ENCODE measurements at places on chromosomes 16 and 17.

GRCh38 chr17:77873500-77874302, 84.8 kb upstream of the TNRC6C start:
- DNase-seq, result no peak

- DNase-seq, result no peak
These were observed 6.4 kb downstream of the PDK2 start for GRCh38 chr17:50101346-50102163.

DNA sequence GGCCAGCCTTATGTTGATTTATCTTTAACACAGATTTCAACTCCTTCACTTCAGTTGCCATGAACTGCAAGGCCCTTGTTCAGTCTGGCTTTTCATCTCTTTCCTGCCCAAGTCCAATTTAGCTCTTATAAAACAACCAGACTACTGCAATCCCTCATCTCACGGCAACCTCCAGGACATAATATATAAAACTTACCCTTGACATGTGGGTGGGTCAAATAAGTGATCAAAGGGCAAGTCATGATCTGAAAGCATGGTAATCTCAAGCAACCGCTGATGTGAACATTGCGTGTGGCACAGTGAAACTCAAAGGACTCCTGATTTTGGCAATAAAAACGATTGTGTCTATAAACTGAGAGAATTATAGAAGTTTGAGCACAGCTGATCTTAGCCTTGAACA, 364.6 kb downstream of the CDH13 start:
- no peak for DNase-seq

- no peak for DNase-seq
These were observed 8.2 kb upstream of the CIAO3 start for GRCh38 chr16:749010-749409.

DNA sequence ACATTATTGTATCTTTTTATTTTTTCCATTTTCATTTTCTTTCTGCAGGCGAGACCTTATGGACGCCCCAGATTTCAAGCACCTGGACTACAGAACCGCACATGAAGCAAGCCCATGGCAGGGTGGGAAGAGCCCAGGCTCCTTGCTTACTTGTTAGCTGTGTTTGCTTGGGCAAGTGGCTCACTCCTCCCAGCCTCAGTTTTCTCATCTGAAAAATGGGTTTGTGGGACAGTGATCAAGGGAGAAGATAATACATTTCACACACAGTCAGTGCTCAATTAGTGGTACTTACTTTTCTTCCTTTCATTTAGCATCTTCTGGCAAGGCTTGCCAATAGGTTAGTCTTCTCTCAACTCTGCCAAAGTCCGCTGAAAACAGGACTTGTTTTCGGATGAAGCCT, 117.5 kb downstream of the IRX3 start:
- DNase-seq, result no peak

DNA sequence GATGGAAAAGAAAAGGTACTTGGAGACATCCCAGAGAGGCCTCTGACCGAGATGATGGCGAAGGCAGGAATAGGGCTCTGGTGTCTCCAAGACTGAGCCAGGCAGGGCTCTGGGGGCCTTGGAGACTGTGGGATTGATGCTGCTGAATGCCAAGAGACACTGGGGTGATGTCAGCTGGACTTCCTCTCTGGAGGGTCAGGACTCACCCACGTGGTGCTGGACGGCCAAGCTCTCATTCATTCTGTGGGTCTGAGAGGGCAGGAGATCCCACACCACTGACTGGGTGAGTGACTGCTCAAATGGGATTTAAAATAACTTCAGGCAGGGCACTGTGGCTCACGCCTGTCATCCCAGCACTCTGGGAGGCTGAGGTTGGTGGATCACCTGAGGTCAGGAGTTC, 64.8 kb downstream of the NT5M start:
- no peak for DNase-seq

- DNase-seq, result no peak
These were observed 99.3 kb upstream of the C17orf78 start for GRCh38 chr17:37276475-37276874.

- no peak for DNase-seq
These were observed 19.9 kb upstream of the JPH3 start for GRCh38 chr16:87582216-87582965.

- no peak for DNase-seq
These were observed 45.2 kb downstream of the MFSD11 start for GRCh38 chr17:76783146-76783545.

DNA sequence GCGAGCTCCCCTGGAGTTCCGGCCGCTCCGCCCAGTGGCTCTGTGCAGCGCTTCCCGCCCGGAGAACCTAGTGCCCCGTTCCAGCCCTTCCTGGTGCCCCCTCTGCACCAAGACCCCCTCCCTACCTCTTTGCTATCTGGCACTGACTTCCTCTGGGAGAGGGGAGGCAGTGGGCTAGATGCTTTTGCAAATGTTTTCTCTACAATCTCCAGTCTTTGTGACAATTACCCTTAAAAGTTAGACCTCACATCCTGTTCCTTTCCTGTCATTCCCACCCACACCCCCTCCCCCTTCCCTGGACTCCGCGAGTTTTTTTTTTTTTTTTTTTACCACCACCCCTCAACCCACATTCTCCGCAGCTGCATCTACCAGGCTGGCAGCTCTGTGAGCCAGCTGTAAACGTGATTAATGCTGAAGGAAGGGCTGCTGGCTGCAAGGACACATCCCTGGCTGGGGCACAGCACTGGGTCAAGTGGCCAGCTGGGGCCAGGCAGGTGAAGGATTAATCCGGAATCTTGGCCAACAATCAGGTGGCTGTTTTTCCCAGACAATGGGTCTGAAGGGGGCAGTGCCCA, 101.5 kb downstream of the MGAT5B start:
- no peak for DNase-seq

DNA sequence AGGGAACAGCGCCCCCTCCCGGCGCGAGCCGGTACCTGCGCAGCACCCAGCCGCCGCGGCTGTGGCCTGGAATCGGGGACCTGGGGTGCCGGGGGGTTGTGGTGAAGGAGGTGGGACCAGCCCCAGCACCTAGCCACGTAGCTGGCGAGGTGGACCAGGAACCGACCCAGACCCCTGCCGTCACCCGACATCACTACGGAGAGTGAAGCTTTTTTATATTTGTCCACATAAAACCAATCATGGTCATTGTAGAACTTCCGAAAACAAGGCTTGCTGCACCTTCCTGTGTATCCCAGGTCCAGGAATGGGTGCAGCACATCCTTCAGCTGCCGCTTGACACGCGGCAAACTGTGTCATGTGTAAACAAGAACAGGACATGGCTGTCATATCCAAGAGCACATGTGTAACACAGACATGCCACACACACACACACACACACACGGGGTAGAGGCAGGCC, 1.3 kb downstream of the HBQ1 start:
- no peak for DNase-seq

DNA sequence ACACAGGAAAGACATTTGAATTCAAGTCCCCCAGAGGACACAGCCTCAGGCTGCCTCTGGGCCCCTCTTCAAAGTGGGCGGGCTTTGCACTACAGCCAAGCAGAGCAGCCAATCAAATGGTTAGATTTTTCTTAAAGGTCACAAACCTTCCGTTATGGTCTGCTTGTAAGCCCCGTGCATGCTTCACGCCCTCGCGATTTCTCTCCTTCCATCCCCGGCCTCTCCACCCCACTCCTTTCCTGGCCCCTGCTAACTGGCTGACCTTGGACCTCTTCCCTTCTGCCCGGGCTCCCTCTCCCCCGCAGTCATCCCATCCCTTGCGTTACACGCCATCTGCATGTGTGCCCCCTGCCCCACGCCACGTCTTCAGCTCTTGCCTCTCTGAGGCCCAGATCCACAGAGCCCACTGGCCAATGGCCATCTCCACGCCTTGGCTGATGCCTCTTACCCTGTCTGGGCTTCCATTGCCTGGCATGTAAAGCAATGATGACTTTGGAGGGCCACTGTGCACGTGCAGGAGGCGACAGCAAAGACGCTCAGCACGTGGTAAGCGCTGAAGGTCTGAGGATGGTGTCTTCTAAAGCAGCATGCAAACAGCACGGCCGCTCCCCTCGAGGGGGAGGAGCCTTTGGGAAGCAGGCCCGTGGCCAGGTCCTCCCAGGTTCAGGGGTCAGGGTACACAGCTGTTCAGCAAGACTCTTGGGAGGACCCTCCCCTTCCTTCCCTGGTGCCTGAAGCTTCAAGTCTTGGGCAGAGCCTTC, 86.8 kb downstream of the ZDHHC7 start:
- no peak for DNase-seq

DNA sequence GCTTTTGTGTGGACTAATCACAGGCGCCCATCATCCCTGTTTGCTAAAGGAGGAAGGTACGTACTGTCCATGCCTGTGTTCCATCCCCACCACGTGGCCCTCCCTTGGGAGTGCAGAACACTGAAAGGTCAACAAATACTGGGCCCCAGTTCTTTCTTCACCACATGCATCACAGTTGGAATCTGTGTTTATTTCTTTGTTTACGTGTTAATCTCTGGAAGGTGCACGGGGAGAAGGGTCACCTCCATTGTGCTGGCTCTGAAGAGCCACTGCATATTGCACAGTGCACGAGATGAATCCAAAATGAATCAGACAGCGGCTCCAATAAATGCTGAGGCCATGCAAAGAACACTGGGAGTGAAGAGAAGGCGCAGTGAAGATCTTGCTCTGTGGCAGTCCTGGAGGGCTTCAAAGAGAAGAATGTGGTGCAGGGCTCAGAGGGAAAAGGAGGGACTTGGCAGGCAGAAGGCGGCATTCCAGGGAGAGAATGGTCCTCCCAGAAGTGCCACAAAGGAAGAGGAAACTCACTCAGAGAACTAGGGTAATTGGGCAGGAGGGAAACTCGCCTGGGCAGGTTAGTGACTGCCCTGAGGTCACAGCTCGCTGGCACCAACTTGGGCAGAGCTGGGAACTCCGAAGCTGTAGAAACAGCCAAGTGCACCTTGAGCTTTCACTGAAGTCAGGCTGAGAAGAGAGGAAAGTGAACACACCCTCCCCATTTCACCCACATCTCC, 3.7 kb downstream of the RPH3AL start:
- DNase-seq, result no peak

DNA sequence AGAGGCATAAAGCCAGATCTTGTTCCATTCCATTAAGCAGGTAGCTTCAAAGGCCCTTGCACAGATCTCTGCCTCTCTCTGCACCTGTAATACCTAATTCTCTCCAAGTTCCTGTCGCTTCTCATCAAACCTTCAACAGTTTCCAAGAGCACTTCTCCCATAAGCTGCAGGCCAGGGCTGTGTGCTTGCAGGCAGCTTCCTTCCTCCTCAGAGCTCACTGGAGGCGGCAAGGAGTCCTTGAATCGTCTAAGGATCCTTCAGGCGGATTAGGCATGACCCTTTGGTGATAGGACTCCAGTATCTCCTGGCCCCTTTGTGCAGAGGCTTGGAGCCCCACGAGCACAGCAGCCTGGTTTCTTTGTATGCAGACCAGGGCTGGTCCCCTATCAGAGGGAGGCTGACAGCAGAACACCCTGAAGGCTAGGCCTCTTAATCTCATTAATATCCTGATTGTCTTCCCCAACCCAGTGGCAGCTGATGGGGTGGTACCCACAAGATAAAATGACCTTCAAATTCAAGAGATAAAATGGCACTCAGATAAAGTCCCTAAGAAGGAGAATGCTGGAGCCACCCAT, 19.8 kb downstream of the HNF1B start:
- no peak for DNase-seq

DNA sequence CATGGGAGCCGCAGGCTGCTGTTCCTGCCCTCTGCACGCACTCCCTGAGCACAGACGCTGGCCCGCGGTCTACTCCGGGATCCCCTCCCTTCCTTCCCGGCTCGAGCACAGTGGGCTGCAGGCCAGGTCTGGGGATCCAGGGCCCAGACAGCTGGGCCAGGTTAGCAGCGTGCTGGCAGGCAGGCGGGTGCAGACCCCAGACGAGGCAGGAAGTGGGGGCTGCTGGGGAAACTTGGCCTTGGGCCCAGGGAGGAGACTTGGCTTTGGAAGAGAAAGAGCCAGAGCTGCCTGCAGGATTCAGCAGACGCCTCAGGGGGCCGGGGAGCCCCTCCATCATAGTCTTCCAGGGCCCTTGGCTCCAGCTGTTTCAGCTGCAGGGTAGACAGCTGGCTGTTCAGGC, 30.2 kb upstream of the ABCC3 start:
- DNase-seq, result peak; percentile 19

GRCh38 chr16:1060416-1061340, 11.9 kb upstream of the SSTR5 start:
- no peak for DNase-seq

GRCh38 chr17:82723169-82723807, 6.8 kb downstream of the FN3KRP start:
- no peak for DNase-seq

GRCh38 chr17:14299280-14300141, 1.4 kb upstream of the HS3ST3B1 start:
- no peak for DNase-seq

DNA sequence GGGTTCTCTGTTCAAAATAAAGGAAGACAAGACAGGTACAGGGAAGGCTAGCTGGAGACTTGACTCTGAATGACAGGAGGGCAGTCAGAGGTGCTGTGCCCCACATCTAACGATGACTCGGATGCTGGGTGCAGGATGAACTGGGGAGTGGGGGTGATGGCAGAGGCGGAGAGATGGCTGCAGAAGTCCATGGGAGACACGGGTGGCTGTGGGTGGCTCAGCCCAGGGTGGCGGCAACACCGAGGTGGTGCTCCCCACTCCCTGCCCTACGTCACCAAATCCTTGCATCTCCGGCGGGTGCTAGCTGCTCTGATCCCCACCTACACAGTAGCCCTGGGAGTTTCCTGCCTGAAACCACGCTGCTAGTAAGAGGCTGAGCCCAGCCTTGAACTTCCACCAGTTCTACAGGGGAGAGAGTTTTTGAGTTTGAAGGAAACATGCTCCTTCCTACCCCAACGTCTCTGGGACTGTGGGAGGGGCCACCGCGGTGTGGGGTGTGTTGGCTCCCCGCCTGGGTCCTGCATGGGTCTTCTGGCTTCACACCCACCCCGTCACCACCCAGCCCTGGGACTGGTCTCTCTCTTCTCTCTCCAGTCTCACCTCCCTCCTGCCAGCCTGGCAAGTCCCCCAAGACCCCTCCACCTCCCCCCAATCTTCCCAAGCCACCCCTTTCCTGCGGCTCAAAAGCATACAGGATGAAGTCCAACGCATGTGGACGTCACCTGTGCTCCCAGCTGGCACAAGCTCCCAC, 4.5 kb downstream of the GSG1L start:
- DNase-seq, result no peak

Measured in amygdala (tissue), 56 donors.